Parietal lobe (tissue), 2 donors: ENCODE measurements at places on chromosomes 6 and 20. TPM values are rescaled to one million over a fixed set of nuclear protein-coding genes. Genes with fewer than 3 reads are reported as not detected.

Gene GSTA3
- total RNA-seq, result not detected

Gene PSORS1C1
- not detected for total RNA-seq

Gene EPHA7
- 82.6 TPM for total RNA-seq

Gene KHDC1
- total RNA-seq, result 5.6 TPM

Gene SPDEF
- not detected for total RNA-seq

Gene RBPJL
- not detected for total RNA-seq

Gene CLDN20
- total RNA-seq, result not detected

Gene METTL24
- total RNA-seq, result 1.6 TPM

Gene IL17F
- not detected for total RNA-seq

Gene BACH2
- 106 TPM for total RNA-seq

Gene CCN6
- not detected for total RNA-seq

Gene MAP3K5
- 8.5 TPM for total RNA-seq

Gene GSTA2
- total RNA-seq, result not detected

Gene FOXC1
- total RNA-seq, result 2.2 TPM

Gene APOBEC2
- not detected for total RNA-seq

Gene SALL4
- total RNA-seq, result 0.31 TPM

Gene PDYN
- 1.6 TPM for total RNA-seq

Gene SLC26A8
- total RNA-seq, result 3.8 TPM

Gene RSPO4
- total RNA-seq, result not detected

Gene ADAM33
- 3.8 TPM for total RNA-seq

Gene CALHM6
- not detected for total RNA-seq

Gene CGA
- total RNA-seq, result not detected

Gene SNRPB2
- total RNA-seq, result 56.7 TPM

Gene LHFPL5
- 1.6 TPM for total RNA-seq

Gene PNPLA1
- total RNA-seq, result not detected

Gene HSPA12B
- 3.4 TPM for total RNA-seq

Gene MUC21
- total RNA-seq, result not detected

Gene UBE3D
- total RNA-seq, result 21.3 TPM

Gene SNAP91
- total RNA-seq, result 135 TPM

Gene ZNF311
- 8.1 TPM for total RNA-seq

Gene PRRC2A
- total RNA-seq, result 94.8 TPM

Gene POU5F1
- total RNA-seq, result not detected

Gene AAR2
- 24.4 TPM for total RNA-seq

Gene TCF21
- not detected for total RNA-seq

Gene TENT5A
- total RNA-seq, result 2.2 TPM

Gene C20orf141
- total RNA-seq, result not detected

Gene KIAA1586
- 81.4 TPM for total RNA-seq

Gene CDK19
- total RNA-seq, result 78.9 TPM

Gene BMP5
- total RNA-seq, result 0.94 TPM

Gene PBOV1
- not detected for total RNA-seq

Gene BPI
- not detected for total RNA-seq
